ENCODE measurements at places on chromosomes 3 and 15.

DNA sequence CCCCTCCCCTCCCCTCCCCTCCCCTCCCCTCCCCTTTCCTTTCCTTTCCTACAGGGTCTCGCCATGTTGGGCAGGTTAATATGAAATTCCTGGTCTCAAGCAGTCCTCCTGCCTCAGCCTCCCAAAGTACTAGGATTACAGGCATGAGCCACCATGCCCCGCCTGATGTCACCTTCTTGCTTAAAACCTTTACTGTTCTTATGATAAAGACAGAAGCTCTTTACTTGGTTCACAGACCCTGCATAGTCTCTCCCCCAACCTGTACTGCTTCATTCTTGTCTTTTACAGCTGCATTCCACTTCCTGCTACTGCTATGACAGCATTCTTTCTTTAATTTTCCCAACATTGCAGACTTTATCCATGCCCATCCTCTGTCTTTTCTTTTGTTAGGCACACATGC is 20.8 kb downstream of the MED12L start:
- DNase-seq = no peak

DNA sequence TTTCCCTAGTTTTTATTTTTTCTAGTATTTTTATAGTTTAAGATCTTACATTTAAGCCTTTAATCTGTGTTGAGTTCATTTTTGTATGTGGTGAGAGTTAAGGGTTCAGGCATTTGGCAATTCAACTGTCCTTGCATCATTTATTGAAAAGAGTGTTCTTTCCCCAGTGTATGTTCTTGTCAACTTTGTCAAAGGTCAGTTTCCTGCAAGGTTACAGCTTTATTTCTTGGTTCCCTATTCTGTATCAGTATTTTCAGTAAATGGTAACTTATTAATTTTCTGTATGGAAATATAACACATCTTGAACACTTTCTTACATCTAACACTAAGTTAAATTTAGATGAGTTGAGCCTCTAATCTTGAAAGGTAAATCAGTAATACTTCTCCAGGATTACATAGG is 1770.1 kb downstream of the OTOL1 start:
- no peak for DNase-seq

DNA sequence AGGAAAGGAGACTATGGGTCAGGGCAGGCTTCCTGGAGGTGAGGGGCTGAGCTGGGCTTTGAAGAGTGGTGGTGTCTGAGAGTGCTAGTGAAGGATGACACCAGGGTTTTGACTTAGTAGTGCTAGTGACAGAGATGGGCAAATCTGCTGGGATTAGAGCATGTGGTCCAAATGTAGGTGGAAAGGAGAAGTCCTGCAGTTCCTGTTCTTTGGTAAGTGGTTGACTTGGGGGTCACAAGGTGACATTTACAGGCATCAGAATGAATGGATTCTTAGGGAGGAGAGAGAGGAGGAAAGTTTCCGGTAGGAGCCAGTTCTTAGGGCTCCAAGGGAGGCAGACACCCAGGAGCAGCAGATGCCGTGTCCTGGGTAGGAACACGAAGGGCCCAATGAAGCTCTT is 796 bp upstream of the DOCK3 start:
- DNase-seq = no peak

DNA sequence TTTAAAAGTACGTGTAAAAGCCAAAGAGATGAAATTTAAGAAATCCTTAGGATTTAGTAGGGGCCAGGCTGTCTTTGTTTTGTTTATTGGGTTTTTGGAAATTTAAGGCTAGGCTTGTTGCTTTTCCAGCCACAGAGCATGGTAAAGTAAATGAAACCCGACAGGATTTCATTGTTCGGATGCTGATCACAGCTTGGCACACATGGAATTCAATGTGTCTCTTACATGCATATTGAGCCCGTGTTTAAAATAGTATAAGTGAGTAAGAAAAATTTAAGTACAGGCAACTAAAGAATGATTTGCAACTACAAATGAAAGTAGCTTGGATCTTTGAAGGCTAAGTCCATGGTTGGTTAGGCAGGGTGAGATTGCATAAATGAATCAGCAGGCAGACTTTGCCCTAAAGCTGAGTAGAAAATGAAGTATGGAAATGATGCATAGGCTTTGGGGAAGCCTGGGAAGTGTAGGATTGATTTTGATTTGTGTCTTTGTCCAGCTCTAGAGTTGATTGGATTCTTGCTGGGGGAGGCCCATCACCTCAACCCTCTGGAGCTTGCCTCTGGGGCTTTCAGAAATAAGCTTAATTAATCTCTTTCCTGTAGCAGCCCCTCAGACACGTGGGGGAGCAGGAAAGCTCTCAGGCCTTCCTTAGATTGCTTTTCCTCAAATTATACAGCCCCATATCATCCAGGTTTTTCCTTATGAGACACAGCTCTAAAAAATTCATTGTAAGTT is 68.2 kb upstream of the ADAMTSL3 start:
- no peak for DNase-seq

GRCh38 chr3:155431856-155432570 is 138.5 kb upstream of the STRIT1 start:
- DNase-seq = no peak

DNA sequence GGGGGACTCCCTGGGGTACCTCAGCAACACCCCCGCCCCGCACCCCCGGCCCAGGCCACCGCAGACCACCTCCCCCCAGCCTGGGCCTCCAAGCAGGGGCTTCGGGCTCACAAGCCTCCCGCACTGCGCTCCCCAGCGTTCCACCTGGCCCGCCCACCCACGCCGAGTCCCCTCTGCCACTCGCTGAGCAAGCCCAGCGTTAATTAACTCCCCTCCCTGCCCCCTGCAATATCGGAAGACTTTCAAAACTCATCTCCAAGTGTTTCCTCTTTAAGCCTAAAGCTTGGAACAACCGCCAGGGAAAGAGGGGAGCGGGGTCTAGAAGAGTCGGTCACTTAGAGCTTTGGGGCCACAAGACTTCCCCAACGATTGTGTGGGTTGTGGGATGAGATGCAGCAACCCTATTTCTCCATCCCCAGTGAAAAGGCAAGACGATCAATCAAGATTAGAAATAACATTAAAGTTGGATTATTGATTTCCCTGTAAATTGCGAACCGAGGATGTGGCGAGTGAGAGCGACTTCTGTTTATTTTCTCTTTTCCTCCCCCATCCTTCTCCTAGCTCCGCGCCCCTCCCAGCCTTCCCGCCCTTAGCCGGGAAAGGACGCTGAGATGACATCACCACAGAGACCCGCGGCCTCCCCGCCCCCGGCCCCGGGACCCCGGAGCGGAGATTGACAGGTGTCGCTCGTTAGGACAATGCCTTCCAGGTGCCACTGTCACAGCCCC is 30.2 kb downstream of the NR2F2 start:
- no peak for DNase-seq

DNA sequence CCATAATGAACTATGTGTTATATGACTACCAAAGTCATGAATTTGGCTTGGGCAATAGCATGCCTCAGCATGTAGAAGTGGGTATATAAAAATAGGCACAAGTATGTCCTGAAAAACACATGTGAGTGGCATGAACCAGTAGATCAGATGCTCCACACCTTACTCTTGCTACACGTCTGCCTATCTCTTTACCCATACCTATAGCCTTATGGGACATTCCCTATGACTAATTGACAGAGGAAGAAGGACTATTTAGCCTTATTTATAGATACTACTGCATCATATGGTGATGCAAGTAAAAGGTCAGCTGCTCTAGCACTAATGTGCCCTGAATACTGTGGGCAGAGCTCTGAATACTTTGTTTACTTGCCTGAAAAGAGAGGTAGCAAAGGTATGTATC is 81.0 kb upstream of the ZPLD1 start:
- DNase-seq = no peak

GRCh38 chr15:79086814-79087213 is 3.8 kb downstream of the RASGRF1 start:
- no peak for DNase-seq

DNA sequence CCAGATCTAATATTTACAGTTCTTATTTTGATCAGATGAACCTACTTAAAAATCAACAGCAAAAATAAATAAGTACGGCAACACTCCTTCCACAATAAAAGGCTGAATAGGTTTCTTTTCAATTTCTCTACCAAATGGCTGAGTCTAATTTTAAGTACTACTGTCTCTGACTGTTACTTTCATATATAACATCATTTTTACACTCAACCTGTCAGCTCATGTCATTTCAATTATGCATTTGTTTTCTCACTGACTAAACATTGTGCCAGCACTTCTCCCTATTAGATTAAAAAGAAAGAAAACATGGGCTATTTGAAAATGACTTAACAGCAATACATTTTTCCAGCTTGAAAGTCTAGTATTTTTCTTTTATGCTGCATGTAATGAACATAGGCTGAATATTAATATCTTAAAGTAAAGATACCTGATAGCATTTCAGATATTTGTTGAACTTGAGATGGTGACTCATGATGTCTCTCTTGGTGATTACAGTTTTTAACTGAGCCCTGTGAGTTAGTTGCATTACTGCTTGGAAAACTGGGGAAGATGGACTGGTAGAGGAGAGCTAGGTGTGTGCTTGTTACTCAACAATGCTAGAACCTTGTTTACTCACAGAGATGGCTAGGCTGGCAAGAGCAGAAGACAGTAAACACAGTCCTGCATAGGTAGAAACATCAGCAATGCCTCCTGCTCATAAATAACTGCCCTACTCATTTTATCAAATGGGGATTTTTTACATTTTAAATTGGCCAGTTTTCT is 73.9 kb downstream of the PEX5L start:
- DNase-seq = no peak

GRCh38 chr3:127694467-127695215 is 21.9 kb downstream of the ABTB1 start:
- DNase-seq = no peak

DNA sequence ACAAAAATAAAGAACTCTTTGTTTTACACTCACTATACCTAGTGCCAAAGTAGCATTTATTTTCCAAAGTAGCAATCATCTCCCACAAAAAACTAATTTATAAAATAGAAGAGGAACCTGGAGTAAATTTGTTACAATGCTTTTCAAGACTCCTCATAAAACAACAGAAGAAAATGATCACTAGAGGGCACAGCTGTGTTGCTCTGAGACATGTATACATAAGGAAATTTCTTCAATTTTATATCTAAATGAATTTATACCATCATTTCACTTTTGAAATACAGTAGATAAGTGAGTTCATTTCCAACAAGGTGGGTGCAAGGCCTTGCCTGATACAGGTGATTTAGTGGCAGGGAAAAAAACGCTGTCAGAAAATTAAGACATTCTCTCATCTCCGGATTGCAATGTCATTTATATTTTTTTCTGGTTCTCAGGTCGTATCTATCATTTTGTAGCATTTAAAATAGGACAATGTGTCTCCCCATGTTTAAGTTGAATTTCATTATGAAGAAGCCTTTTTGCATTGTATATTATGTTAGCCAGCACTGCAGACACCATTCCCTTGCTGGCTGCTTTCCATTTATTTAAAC is 25.3 kb upstream of the ARHGEF26 start:
- no peak for DNase-seq

DNA sequence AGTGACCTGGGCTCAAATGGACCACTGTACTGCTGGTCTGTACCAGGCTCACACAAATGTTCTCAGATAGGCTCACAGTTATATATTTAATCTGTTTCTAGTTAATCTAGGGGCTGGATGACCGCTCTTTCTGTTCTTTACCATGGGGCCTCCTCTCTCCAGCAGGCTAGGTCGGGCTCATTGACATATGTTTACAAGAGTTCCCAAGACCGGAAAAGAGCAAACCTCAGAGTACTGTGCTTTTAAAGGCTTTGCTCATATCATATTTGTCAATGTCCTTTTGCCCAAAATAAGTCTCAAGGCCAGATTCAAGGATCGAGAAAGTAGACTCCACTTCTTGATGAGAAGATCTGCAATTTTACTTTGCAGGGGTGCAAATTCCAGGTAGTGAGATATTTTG is 348.0 kb upstream of the EPHA6 start:
- no peak for DNase-seq

- no peak for DNase-seq
Measured at GRCh38 chr3:55305696-55306485, 181.2 kb downstream of the WNT5A start.

DNA sequence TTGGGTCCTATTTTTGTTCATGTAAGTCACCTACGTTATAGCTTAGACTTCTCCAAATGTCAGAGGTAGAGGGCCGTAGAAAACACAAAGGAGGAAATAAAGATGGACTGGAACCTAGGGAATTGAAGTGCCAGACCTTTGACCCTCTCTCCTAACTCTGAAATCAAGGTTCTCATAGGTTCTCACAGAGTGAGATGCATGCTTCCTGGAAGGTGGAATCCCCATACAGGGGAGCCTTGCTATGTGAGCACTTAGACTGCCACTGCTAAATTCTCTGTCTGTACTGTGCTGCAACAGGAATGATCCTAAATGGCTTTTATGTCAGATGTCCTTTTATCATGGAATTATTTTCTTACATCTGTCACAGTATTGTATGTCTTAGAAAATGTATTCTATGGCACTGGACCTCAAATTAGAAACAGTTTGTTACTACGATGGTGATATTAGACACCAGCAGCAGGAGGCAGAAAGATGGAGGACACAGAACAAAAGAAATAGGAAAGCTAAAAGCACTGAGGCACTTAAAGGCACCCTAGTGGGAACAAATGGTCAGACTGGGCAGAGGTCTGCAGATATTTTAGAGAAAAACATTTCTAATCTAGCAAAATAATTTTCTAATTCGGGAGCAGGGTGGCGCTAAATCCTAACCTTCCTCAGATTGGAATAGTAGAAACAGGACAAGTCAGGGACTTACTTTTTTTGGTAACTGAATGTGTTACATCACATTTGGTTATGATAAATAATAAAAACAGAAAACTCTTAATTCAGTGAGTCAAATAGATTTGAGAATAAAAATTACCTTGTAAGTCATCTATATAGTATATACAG is 60.2 kb upstream of the CDAN1 start:
- DNase-seq = no peak

All from stimulated activated CD8-positive, alpha-beta memory T cell treated with anti-CD3 and anti-CD28 coated beads, Interleukin-4, amount 100 ng/mL, for 1 hour (primary cell).